A172 (cell line): ENCODE measurements at places on chromosomes 3 and 15. TPM values are rescaled to one million over a fixed set of nuclear protein-coding genes. Genes with fewer than 3 reads are reported as not detected.

DNA sequence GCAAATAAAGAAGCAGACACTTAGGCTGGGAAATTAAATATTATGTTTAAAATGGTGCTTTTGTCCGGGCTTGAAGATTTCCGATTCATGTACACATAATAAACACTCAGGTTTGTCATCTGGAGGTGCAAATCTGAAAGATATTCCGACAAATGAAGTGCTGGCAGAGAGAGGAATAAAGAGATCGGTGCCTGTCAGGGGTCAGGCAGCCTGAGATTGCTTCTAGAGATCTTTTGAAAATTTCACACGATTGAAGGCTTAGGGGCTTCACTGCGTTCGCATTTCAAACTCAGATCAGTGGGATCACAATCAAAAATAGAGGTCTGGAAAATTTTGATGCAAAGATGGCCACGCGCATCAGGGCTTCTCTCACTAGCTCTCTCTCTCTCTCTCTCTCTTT is 33.2 kb downstream of the NR2F2 start:
- no peak for DNase-seq

GRCh38 chr3:125585595-125586223 is 9.6 kb downstream of the OSBPL11 start:
- DNase-seq: peak; percentile 85

CCRL2 gene
- total RNA-seq: 0.72 TPM in 1 of 2 replicates, not detected in the other

ERC2 gene
- 0.26 TPM in 1 of 2 replicates, not detected in the other for total RNA-seq
